Foreskin fibroblast (primary cell): ENCODE measurements at places on chromosomes 13 and 19.
A peak's percentile ranks its signal among the peaks of the same experiment; 100 is the strongest.

DNA sequence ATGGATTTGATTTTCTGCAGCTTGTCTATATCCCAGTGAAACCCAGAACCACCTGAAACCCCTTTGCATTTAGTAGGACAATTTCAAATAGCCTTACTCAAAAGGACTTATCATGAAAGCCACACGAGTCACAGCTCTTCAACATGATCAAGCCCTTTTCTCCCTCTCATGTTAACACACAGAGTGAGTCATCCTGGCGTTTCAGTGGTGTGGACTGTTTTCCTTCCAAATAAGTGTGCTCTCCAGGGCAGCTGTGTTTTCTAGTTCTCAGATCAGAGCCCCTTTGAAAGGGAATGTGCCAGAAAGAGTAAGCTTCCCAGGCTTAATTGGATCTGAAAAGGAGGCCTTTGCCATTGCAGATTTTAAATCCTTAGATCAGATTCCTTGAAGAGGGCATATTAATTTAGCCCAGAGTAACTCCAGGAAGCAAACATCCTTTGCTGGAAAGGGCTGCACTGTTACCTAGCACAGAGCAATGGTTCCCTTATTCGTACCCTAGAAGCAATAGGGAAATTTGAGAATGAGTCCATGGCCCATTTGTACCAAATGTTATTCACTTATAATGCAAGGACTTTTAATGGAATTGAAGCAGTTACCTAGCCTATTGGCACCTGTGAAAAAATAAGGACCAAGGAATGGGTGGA is 51.3 kb downstream of the ERICH6B start:
- peak; percentile 50 for DNase-seq

- DNase-seq: no peak
Observed at GRCh38 chr13:46830405-46831005, 33.5 kb upstream of the ESD start.

- peak; percentile 59 for DNase-seq
Observed at GRCh38 chr19:658916-659839, 3.8 kb downstream of the RNF126 start.

DNA sequence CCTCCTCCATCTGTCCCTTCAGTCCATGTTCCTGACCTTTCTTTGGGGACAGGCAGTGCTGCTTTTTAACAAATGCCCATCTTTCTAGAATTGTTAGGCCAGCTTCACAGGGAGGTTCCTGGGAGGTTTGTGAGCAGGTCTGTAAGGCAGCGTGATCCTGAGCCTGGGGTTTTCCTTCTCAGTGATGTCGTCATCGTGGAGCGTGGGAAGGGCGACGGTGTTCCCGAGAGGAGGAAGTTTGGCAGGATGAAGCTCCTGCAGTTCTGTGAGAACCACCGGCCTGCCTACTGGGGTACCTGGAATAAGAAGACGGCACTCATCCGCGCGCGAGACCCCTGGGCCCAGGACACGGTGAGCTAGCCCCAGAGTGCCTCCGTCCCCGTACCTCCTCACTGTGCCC is 26.8 kb downstream of the CHAF1A start:
- no peak for DNase-seq

- DNase-seq: no peak
Observed at GRCh38 chr19:292281-292884, 1.2 kb upstream of the PLPP2 start.

GRCh38 chr13:87234981-87235380 is 436.2 kb upstream of the SLITRK5 start:
- no peak for DNase-seq

- no peak for DNase-seq
Observed at GRCh38 chr19:47070756-47071155, 22.3 kb upstream of the TMEM160 start.

DNA sequence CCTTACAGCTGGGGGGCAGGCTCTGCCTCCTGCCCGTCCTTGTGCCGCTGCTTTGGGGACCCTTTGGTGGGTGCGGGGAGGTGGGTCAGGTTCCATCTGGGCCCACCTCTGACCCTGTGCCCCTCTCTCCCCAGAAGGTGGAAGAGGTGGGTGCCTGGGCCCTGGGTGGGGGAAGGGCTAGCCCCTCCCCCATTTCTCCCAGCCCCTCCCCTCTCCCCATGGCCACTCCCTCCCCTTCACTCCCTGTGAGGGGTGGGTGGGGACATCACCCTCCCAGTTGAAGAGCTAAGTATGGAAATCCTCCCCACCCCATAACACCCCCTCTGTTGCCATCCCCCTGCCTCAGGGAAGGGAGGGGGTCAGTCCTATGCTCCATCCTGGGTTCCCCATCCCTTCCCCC is 14.2 kb downstream of the ARHGEF1 start:
- DNase-seq: no peak

GRCh38 chr13:27120011-27120410 is 51.6 kb downstream of the USP12 start:
- no peak for DNase-seq

DNA sequence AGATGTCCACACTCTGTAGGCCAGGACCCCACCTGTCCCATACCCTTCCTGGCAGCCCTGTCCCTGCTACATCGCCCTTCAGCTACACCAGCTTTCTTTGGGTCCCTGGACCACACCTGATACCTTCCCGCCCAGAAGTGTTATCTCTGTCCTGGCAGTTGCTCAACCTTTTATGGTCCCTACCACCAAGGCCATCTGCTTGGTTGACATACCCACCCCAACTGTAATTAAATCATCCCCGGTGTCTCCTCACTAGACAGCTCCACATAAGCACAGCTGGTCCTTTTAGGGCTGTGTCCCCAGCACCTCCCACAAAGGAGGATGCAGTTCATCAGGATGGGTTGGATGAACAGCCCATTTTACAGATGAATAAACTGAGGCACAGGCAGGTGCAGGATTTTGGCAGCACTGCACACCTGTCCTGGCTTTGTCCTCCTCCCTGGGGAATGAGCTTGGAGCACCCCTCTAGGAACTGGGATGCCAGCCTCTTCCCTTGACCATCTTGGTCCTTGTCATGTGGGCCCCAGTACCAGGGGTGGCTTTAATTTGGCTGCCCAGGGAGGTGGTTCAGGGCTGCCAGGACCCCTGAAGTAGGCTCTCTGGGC is 12.9 kb downstream of the NACC1 start:
- DNase-seq: no peak

DNA sequence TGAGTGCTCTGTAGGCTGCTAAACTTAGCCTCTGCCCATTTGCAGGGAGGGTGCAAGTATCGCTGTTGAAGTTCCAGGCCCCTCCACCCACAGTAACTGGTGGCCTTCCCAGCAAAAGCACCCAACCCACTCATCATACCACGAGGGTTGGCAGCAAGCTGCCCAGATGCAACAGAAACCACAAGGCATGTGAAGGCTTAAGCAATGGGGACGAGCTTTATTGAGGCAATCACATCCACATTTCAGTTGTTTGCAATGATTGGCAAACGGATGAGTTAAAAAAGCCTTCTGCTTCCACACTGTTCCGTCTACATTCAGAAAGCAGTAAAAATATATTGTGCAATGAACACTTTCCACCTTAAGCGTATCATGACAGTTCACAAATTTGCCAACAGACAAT is 10.3 kb downstream of the GJB6 start:
- DNase-seq: no peak

- no peak for DNase-seq
Observed at GRCh38 chr13:109380457-109380856, 405.9 kb downstream of the IRS2 start.

GRCh38 chr19:6706633-6706958 is 13.9 kb downstream of the C3 start:
- no peak for DNase-seq

DNA sequence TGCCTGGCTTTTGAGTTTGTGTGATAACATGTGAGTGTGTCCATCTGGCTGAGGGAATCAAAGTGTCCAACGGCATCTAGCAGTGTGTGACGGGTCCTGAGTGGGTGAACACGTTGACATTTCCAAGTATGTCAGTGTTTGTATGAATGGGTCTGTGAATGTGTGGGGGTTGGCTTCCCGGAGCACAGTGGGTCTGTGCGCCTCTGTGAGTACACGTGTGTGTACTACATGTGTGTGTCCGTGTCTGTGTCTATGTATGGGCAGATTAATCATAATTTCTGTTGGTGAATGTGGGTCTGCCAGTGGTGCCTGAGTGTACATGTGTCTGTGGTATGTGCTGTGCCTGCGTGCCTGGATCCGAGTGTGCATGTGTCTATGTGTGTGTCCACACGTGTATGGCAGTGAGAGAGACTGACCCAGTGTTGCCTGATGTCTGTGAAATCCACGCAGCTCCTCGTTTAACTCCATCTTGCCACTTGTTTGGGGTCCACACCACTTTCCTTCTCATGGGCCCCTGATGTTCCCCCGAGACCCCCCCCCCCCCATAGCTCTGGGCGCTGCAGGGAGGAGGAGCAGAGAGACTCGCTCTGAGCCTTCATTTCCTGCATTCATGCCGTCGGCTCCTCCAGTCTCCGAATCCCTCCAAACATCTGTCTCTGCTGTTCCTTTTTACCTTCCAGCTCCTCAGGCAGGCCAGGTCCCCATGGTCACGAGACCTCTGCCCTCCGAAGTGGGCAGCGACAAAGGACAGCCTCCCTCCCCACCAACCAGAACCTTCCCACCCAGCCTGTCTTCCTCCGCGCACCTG is 5.3 kb downstream of the CCDC8 start:
- DNase-seq: no peak

DNA sequence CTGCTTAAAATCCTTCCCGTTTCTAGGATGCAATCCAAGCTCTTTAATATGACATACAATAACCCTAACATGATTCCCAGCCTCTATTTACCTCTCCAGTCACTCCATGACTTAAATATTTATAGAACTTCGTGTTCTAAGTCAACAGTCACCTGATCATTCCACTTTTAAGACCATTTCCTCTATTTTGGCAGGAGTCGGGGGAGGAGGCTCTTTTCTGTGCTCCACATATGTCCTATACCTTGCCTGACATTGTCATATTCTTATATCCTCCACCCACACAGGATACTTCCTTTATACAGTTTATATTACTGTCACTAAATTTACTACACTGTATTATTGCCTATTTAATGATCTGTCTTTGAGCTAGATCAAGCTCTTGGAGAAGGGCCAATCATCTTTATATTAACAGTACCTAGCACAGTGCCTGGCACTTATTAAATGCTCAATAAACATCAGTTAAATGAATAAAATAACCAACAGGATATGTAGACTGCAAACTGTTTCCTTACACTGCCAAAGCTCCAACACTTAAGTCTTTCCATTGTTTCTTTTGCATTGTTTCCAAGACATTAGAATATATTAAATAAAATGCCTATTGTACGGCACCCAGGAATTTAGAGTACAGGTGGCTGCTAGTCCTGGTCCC is 2.7 kb downstream of the ARGLU1 start:
- no peak for DNase-seq

DNA sequence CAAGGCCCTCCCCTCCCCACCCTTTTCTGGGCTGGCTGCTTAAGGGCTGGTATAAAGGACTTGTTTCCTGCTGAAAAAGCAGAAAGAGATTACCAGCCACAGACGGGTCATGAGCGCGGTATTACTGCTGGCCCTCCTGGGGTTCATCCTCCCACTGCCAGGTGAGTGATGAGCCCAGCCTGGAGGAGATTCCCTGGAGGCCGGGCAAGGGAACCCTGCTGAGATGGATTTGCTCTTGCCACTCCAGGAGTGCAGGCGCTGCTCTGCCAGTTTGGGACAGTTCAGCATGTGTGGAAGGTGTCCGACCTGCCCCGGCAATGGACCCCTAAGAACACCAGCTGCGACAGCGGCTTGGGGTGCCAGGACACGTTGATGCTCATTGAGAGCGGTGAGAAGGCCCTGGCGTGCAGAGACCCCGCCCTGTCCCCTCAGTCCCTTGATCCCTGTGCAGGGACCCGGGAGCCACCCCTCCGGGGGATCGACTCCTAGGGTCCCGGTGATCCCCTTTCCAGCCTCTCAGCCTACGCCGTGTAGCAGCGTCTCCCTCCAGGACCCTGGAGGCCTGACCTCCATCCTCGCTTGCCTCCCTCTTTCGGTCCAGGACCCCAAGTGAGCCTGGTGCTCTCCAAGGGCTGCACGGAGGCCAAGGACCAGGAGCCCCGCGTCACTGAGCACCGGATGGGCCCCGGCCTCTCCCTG is at the start of gene CD177:
CD177 (plus strand) TSS at position 81 of the 699 bp plus-strand sequence; CDS start at position 110, 29 bp downstream.
- DNase-seq: no peak

DNA sequence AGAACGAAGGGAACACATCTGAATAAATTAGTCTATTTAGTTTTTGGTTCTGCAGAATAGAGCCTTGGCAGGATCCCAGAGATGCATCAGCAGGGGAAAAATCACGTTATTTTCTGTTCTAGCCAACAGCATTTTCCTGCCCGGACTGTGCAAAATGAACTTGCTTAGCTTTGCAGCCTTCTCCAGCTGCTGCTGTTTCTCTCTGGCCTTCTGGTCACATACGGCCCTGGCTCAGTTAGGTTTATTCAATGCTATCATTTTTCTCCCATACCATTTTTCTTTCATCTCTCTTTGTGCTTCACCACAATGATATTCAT is 110.4 kb upstream of the KL start:
- peak; percentile 70 for DNase-seq

DNA sequence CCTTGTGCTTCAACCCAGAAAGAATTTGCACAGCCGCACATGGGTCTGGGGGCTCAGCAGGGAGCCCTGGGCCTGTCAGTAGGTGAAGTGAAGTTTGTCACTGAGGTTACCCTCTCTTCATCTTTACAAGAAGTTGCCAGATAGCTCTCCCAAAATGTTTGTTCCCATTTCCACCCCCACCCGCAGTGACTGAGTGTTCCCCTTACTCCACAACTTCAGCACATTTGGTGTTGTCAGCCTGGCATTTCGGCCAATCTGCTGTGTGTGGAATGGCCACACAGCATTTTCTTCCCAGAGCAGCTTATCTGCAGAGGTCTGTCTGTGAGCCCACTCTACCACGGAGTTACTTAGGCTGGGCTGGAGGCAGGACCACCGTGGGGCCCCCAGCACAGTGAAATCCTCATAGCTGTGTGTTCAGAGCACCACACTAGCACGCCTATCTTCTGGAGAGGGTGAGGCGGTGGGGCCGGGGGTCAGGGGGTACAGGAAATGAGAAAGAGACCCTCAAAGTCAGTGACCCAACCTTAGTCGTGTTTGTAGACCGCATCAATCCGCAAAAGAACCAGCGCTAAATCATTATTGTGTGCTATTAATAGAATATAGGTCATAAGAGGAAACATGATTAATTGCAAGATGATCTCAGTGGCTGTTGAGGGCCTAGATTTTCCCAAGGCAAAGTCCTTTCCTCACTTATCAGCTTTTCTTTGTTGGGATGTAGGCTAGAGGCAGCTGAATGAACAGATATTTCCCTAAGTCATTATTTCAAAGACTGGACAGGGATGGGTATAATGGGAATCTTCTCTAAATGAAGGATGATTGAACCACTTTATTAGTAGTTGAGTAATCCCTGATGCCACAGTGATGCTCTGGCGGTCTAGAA is 116.0 kb downstream of the SIPA1L3 start:
- peak; percentile 46 for DNase-seq

DNA sequence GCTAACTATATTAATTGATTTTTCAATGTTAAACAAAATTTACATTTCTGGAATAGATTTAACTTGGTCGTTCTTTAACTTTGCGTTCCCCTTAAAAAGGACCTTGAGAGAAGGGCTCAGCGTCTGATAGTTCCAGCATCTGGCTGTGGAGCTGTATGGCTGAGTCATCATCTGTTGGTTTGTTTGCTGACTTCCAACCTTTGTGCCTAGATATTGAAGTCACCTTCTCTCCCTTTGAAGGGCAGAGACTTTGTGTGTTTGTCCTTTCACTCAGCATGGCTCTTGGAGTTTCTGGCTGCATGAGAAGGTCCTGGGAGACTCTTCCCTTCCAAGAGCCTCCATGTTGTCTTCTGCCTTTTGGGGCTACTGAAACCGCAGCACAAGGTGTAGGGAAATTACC is 16.6 kb upstream of the IRS2 start:
- DNase-seq: no peak
